ENCODE measurements at places on chromosomes 2 and 18.
A peak's percentile ranks its signal among the peaks of the same experiment; 100 is the strongest.

- no peak for DNase-seq
These were observed 74.0 kb downstream of the SLC66A2 start for GRCh38 chr18:79877163-79878091.

DNA sequence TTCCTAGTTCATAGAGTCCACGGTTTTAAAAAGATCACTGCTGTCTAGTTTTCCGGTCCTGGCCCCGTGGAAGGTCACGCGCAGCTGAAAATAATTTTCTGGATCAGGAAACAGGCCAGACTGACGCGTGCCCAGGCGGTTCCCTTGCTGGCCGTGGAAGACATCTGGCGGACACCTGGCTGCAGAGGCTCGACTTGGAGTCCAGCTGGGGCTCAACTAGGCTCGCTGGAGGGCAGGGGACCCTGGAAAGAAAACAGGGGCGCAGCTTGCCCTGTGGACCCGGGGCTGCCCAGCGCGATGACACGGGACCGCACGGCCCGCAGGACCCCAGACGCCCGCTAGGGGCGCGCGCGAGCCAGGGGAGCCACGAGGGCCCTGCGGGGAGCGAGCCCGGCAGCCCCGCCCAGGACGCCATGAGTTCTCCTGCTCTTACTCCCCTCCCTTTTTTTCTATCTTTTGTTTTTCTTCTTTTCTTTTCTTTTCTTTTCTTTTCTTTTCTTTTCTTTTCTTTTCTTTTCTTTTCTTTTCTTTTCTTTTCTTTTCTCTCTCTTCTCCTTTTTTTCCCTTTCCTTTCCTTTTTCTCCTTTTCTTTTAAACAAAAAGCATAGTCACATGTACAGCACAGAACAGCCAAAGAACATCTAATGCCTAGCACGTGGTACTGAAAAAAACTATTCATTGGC, 43.2 kb upstream of the UBE2F start:
- DNase-seq: no peak

GRCh38 chr2:37632310-37632709, 39.1 kb downstream of the CDC42EP3 start:
- DNase-seq: no peak

GRCh38 chr2:190670182-190670946, 21.5 kb downstream of the NAB1 start:
- DNase-seq: no peak

DNA sequence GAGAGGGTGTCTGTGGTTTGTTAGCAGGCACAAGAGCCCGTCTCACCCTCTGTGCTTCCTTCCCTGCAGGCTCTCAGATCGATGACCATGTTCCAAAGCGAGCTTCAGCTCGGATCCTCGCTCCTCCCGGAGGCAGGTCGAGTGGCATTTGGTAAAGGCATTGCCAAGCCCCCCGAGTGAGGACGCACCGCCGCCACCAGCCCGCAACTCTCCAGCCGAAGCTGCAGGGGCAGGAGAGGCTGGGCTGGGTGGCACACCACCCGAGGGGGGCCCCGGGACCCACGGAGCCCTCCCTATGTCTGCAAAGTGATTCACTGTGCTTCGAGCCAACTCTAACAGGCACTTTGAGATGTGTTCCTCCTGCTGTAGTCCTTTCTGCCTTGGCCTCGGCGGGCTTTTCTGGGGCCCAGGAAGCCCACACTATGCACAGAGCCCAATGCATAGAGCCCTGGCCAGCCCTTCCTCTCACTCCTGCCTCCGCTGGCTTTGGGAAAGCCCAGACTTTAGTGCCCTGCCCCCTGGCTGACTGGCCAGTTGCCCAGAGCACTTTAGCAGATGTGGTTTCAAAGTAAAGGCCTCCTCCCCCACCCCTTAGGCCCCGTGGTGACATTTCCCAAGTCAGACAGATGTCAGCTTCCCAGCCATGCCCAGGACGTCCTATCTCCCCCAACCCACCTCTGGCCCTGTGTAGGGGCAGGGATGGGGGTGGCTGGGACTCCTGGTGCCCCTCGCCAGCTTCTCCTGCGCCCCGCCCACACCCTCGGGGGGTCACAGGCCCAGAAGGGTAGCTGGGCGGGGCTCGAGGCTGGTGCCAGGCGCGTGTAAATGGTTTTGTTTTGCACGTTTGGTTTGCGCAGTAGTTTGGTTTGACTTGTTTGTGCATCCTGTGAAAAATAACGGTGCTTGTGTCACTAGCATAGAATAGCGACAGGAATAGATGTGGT, 23.3 kb upstream of the MAPRE3 start:
- peak; percentile 68 for DNase-seq
